ENCODE measurements at places on chromosomes 1 and 21. TPM values are rescaled to one million over a fixed set of nuclear protein-coding genes. Genes with fewer than 3 reads are reported as not detected.

DNA sequence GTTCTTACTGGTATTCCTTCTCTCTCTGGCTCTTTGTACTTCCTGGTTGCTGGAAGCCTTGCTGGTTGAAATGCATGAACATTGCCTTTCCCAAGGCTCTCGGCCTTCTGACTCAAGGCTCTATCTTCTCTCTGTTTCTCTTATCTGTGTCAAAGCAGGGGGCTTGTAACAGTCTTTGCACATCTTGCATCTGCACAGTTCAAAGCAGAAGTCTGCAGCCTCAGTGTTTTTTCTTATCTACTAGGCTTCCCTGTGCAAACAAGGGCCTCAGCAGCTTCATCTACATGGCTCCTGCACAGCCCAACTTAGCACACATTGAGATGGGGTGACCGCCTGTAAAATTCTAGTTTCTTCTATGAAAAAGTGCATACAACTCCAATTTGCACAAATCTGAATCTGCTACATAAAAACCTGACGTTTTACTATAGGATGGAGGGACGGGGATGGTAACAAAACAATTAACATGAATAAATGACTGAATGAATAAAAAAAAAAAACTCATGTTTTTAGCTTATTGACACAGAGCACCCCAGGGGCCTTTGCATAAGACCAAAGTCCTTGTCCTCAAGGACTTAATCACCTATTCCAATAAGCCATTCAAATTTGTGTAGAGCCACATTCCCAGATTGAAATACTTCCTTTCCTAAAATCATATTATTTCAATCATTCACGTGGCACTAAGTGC lies 458.3 kb downstream of the LMO4 start:
- no peak for DNase-seq
- H3K27ac ChIP-seq = no peak overlapping the region
- no peak overlapping the region for H3K4me3 ChIP-seq
- no peaks in the 10 kb centered on the region for H3K36me3 ChIP-seq

DNA sequence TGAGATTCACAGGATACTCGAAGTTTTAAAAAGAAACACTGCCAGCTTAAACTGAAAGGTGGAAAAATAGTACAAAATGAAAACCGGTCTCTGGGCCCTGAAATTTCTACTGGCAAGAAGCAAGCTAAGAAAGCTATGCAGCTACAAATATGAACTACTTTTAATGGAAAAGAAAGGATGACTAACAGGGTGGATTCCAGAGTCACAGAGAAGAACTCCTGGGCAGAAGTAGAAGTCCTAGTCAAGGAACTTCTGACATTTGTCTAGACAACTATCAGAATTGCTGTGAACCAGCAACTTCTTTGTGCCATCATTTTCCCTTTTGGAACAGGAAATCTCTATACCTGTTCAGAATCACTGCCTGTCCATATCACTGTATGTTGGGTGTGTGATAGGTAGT lies 38.1 kb downstream of the CD160 start:
- H3K36me3 ChIP-seq = peaks cover 23% of the 10 kb centered on the region
- no peak overlapping the region for H3K27ac ChIP-seq
- H3K27me3 ChIP-seq = no peaks in the 10 kb centered on the region
- DNase-seq = no peak

GRCh38 chr1:230465691-230466090 lies 39.6 kb upstream of the PGBD5 start:
- H3K36me3 ChIP-seq = no peaks in the 10 kb centered on the region
- no peak overlapping the region for H3K4me3 ChIP-seq
- peaks cover 10% of the 10 kb centered on the region for H3K27me3 ChIP-seq

CFHR2 gene
- total RNA-seq = not detected

- no peaks in the 10 kb centered on the region for H3K36me3 ChIP-seq
- H3K4me1 ChIP-seq = no peaks in the 10 kb centered on the region
- no peak overlapping the region for H3K4me3 ChIP-seq
- H3K27me3 ChIP-seq = peaks cover 6% of the 10 kb centered on the region
- no peak for DNase-seq
- no peak overlapping the region for H3K27ac ChIP-seq
Measured at GRCh38 chr1:99227056-99227897, 37.0 kb upstream of the PLPPR4 start.

IPO9 gene
- 63.9 TPM for total RNA-seq

ASCL5 gene
- not detected for total RNA-seq

DNA sequence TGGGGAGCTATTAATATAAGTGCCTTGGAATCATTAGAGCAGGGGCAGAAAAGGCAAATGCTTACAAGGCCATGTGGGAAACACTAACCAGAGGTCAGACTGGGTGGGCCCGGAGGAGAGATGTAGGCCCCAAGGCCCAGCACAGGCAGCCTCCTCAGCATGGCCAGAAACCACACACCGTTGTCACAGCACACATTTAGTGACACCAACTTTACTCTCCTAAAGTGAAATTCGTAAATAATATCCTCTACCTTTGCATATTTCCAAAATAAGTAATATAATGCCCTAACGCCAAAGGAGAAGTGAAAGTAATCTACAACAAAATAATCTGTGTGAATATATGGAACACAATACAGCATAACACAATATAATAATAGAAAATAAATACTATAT lies 62.6 kb downstream of the KIF21B start:
- no peak overlapping the region for H3K4me3 ChIP-seq
- DNase-seq = no peak
- H3K27ac ChIP-seq = no peak overlapping the region
- H3K27me3 ChIP-seq = no peaks in the 10 kb centered on the region
- H3K4me1 ChIP-seq = no peaks in the 10 kb centered on the region

DNAJC6 gene
- total RNA-seq = 2.0 TPM

GRCh38 chr1:94045465-94046056 lies 75.4 kb downstream of the ABCA4 start:
- no peak overlapping the region for H3K27ac ChIP-seq
- H3K4me3 ChIP-seq = peak overlapping the region; percentile 37
- no peaks in the 10 kb centered on the region for H3K4me1 ChIP-seq
- DNase-seq = peak; percentile 65

DNA sequence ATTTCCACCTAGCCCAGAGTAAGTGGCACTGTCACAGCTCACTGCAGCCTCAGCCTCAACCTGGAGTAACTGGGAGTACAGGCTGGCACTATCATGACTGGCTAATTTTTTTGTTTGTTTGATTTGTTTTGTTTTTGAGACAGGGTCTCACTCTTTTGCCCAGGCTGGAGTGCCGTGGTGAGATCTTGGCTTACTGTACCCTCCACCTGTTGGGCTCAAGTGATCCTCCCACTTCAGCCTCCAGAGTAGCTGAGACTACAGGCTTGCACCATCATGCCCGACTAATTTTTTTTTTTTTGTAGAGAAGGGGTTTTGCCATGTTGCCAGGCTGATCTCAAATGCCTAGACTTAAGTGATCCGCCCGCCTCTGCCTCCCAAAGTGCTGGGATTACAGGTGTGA lies 2.5 kb downstream of the UCK2 start:
- no peak overlapping the region for H3K27ac ChIP-seq
- peaks cover 11% of the 10 kb centered on the region for H3K36me3 ChIP-seq
- DNase-seq = no peak
- H3K27me3 ChIP-seq = no peaks in the 10 kb centered on the region
- H3K4me3 ChIP-seq = peak overlapping the region; percentile 36
- H3K4me1 ChIP-seq = peaks cover 20% of the 10 kb centered on the region

- no peaks in the 10 kb centered on the region for H3K27me3 ChIP-seq
- no peaks in the 10 kb centered on the region for H3K36me3 ChIP-seq
- no peaks in the 10 kb centered on the region for H3K4me1 ChIP-seq
- no peak overlapping the region for H3K27ac ChIP-seq
- no peak overlapping the region for H3K4me3 ChIP-seq
Measured at GRCh38 chr1:28860332-28861073, 48.5 kb downstream of the OPRD1 start.

- H3K4me1 ChIP-seq = peaks cover 14% of the 10 kb centered on the region
- DNase-seq = no peak
- H3K36me3 ChIP-seq = no peaks in the 10 kb centered on the region
- H3K27ac ChIP-seq = no peak overlapping the region
Measured at GRCh38 chr1:94798462-94798861, 21.7 kb upstream of the SLC44A3 start.

TMCC2 gene
- total RNA-seq = 42.5 TPM

DNA sequence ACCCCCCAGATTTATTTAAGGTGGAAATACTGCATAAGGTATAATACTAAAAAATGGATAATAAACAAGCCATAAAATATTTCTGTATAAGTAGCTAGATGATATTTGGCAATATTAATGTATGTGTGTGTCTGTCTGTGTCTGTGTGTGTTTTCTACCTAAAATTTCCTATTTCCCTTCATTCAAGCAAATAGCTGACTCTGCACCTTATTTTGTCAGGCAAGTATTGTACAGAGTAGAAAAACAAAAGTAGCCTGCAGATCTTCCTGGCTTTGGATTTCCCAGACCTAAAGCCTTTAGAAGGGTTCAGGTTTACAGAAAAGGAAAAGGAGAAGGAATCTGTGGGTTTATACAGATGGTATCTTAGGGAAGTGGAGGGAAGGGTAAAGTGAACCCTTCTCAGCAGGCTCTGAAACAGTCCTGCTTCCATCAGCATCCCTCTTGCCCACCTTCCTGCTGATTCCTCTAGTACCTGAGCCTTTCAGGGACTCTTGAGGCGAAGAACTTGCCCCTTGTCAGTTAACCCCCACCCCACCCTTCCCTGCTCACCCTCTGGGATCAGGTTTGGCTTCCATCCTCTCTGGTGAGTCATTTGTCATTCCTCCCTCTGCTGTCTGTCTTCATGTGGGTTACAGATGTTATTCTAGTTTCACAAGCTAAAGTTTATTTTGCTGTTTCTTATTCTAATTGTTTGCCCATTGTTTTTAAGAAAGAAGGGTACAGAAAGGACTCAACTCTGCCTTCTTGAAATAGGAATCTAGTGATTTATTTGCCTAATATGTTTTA lies 21.7 kb upstream of the RGS16 start:
- no peaks in the 10 kb centered on the region for H3K27me3 ChIP-seq
- H3K4me3 ChIP-seq = no peak overlapping the region
- no peak for DNase-seq
- no peaks in the 10 kb centered on the region for H3K36me3 ChIP-seq

HSF2BP gene
- 2.1 TPM for total RNA-seq

GIPC2 gene
- total RNA-seq = 0.31 TPM

PRR9 gene
- total RNA-seq = not detected

DNA sequence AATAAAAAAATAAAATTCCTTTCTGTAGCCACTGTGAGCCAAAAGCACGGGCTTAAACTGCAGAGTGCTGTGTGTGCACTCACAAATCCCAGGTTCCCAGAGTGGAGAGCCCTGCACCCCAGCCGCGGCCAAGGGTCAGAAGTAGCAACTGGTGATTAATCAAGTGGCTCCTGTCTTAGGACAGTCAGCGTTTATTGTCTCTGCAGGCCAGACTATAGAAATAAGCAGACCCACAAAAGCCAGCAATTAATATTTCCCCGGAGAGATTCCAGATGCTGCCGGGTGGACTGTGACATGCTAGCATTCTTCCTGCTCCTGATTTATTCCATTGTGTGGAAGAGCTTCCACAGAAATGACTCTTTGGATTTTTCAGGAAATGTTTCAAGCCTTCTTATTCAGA lies 412.2 kb downstream of the KIF26B start:
- no peak for DNase-seq
- no peaks in the 10 kb centered on the region for H3K36me3 ChIP-seq
- no peak overlapping the region for H3K27ac ChIP-seq

GRCh38 chr1:43851561-43852338 lies 81.9 kb upstream of the ARTN start:
- H3K27ac ChIP-seq = no peak overlapping the region
- H3K4me1 ChIP-seq = peaks cover 8% of the 10 kb centered on the region
- no peak overlapping the region for H3K4me3 ChIP-seq
- peaks cover 10% of the 10 kb centered on the region for H3K36me3 ChIP-seq

ATP6V1G3 gene
- not detected for total RNA-seq

- peak overlapping the region; percentile 90 for H3K4me3 ChIP-seq
- H3K36me3 ChIP-seq = peaks cover 43% of the 10 kb centered on the region
- H3K27me3 ChIP-seq = no peaks in the 10 kb centered on the region
- H3K4me1 ChIP-seq = peaks cover 70% of the 10 kb centered on the region
- peak; percentile 95 for DNase-seq
Measured at GRCh38 chr1:9717193-9718005, 65.9 kb downstream of the PIK3CD start.

DNA sequence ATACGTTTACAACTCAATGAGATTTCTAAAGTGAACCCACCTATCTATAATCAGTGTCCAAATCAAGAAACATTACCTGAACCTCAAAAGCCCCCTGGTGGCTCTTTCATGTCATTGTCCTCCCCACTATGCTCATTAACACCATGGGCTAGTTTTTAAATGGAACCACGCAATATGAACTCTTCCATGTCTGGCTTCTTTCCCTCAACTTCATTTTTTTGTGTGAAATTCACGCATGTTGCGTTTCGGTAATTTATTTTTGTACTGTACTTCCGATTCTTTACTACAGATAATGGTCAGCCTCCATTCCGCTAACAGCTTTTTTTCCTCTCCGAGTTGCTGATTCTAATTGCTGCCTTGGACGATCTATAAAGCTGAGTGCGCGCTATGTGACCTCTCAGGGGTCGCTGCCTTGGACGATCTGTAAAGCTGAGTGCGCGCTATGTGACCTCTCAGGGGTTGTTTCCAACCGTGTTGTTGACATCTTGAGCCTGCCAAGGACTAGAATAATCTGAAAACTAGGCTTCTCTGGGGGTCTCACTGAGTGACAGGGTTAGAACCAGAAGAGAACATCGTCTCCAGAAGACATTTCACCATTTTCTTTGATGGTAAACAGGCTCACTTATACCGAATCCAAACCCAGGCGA lies 1.1 kb upstream of the CACYBP start:
- H3K27ac ChIP-seq = no peak overlapping the region
- peaks cover 29% of the 10 kb centered on the region for H3K36me3 ChIP-seq
- H3K4me1 ChIP-seq = peaks cover 40% of the 10 kb centered on the region
- H3K4me3 ChIP-seq = no peak overlapping the region
- no peaks in the 10 kb centered on the region for H3K27me3 ChIP-seq

DNA sequence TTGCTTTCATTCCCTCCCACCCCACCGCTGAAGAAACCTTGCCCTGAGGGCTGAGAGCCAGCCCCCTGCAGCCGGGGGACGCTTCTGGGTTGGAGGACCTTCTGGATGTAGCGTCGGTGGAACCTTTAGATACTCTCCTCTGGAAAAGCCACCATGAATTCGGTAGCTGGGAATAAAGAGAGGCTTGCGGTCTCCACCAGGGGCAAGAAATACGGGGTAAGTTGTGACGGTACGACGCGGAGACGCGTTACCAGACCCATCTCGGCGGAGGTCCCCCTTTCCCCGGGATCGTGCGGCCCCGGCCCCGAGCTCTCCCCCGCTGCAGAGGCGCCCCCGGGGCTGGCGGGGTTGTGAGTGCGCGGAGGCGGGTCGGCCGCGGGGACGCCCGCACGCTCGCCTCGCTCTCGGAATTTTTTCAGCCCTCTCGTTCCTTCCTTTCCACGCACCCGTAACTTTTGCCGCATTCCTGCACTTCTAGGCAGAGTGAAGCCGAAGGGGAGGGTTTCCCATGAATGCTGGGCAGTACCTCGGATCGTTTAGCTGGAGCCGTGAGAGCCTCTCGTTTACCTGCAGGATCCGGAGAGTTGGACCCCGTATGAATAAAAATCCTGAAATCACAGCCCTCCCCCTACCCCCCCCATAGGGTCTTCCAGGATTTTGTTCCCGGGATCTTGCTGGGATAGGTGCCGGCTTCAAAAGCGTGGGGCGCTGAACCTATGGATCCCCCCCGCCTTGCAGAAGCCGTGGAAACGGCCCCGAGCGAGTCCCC lies 671 bp downstream of the KIF26B start:
- H3K27ac ChIP-seq = no peak overlapping the region
- peak; percentile 8 for DNase-seq
- no peaks in the 10 kb centered on the region for H3K36me3 ChIP-seq
- H3K27me3 ChIP-seq = peaks cover 68% of the 10 kb centered on the region
- peak overlapping the region; percentile 71 for H3K4me3 ChIP-seq
- H3K4me1 ChIP-seq = peaks cover 17% of the 10 kb centered on the region

- no peaks in the 10 kb centered on the region for H3K36me3 ChIP-seq
- peak; percentile 37 for DNase-seq
- no peaks in the 10 kb centered on the region for H3K4me1 ChIP-seq
- H3K4me3 ChIP-seq = no peak overlapping the region
Measured at GRCh38 chr1:67850151-67850551, 16.9 kb upstream of the GNG12 start.

All from activated naive CD4-positive, alpha-beta T cell treated with anti-CD3 and anti-CD28 coated beads for 36 hours (primary cell).